BE2C (cell line): ENCODE measurements at places on chromosomes 12 and 14.
A peak's percentile ranks its signal among the peaks of the same experiment; 100 is the strongest.

DNA sequence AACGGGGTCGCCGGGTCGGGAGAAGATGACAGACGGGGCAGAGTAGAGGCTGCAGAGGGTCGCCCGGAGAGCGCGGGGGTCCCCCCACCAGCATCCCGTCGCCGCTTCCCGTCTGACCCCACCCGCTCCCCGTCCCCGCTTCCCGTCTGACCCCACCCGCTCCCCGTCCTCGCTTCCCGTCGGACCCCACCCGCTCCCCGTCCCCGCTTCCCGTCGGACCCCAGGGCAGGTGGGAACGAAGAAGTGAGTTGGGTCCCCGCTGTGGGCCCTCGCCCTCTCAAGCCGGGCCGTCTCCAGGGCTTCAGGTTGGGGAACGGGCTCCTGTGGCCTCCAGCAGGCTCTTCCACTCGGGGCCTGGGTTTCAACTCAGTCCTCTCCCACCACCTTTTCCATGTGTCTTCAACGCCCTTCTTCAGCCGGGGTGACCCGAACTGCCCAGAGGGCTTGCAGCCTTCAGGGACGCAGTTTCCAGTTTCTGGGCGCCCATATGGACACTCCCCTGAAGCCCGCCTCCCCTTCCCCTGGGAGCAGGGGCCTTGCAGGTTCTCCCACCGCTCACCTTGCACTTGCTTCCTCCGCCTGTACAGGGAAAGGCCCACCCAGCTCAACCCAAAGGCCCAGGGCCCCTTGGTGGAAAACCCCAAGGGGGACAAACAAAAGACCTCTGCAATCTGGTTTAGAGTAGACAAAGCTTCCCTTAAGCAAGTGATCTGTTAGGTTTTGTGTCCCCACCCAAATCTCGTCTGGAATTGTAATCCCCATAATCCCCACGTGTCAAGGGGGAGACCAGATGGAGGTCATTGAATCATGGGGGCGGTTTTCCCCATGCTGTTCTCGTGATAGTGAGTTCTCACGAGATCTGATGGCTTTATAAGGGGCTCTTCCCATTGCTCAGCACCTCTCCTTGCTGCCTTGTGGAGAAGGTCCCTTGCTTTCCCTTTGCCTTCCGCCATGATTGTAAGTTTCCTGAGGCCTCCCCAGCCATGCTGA lies 66.5 kb downstream of the TNFAIP2 start:
- no peak for DNase-seq

GRCh38 chr12:2382370-2383155 lies 329.8 kb downstream of the CACNA1C start:
- no peak for DNase-seq

DNA sequence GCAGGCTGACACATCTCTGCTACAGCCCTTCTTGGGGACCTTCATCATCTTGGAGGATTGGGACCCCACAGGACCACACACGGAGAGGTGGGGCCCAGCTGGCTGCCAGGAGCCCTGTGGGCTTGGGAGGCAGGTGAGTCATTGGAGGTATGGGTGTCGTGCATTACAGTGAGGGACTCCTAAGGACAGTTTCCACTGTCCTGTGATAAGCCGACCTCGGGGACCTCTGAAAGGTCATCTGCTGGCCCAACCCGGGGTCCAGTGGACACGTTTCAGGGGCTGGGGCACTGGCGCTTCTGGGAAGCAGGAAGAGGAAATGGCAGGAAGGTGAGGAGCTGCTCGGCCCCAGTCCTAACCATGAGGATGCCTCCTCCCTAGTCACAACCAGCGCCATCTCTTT lies 238.0 kb downstream of the BCL11B start:
- no peak for DNase-seq

DNA sequence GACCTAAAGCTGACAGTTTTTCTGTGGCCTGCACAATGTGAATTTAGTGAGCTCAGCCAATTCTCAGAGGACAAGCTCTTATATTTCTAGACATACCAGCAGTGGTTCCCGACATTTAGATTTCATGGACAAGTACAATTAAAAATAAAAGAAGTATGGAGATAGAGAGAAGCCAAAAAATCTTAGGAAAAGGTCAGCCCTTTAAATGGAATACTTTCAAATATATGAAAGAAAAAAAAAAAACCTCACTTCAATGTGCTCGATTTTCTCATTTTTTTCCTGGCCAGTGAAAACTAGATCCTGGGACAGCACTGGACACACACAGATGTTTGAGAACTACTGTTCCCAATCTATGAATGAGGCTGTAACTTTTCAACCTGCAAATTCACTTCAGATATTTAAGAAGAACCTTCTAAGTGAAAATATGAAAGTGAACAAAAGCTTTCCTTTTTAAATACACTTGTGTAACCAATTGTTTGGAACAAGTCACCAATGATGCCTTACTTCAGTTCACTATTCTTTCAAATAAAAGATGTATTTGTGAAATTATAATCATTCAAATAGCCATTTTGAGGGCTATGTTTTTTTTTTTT lies 109.4 kb downstream of the SLC38A1 start:
- no peak for DNase-seq

DNA sequence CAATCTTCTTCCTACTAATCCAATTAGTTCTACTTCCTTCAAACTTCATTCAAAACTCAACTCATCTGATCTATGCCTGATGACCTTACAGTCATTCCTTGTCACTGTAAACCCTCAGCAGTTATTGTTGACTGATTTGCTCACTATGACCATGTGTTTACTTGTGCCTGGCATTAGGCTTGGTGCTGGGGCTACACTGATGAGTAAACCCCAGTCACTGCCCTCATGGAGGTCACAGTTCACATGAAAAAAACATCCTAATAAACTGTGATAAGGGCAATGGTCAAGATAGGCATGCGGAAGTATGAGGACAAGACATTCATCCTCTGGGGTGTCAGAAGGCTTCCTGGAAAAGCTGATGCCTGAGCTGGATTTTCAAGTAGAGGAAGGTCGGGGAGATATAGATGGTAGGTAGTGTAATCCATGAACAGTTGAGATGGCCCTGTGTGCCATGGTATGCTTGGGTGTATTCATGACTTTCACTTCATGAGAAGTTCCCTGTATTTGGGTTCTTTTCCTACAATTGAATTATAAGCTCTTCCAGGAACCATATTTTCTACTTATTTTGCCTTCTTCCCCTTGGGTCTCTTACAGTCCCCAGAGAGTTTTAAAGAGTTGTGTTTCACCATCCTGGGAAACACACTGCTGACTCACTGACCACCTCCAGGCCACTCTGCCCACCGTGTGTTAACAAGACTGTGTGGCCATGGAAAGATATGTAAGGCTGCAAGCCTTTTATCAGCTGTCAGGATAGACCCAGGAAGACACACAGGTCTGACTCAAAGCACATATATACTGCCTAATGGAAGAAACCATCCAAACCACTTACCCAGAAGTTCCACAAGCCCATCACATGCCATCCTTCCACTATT lies 38.7 kb upstream of the DUSP6 start:
- DNase-seq = no peak

DNA sequence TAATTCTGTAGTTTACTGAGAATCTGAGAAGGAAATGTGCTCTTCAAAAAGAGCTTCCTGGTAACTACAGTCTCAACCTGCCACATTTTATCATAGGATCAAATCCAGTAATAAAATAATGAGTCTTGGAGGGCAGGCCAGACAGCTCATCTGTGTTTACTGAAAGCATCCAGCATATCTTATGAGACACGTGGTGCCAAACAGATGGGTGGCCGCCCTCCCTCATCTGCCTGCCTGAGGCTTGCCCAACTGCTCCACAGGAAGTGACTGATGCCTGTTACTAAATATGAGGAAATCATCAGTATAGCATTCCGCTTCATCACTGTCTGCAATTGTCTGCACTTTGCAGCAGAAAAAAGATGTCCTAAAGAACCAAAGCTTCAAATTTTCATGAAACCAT lies 13.5 kb downstream of the DHRS7 start:
- DNase-seq = peak; percentile 80

DNA sequence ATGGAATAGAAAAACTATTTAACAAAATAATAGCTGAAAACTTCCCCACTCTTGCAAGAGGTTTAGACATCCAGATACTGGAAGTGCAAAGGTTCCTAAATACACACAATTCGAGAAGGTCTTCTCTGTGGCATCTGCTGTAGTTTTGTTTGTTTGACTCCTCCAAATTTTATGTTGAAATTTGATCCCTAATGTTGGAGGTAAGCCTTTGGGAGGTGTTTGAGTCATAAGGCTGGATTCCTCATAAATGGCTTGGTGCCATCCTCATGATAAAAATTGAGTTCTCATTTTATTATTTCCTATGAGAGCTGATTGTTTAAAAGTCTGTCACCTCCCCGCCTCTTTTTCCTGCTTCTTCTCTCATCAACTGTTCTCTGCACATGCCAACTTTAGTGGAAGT lies 182.7 kb downstream of the MYRFL start:
- DNase-seq = no peak

DNA sequence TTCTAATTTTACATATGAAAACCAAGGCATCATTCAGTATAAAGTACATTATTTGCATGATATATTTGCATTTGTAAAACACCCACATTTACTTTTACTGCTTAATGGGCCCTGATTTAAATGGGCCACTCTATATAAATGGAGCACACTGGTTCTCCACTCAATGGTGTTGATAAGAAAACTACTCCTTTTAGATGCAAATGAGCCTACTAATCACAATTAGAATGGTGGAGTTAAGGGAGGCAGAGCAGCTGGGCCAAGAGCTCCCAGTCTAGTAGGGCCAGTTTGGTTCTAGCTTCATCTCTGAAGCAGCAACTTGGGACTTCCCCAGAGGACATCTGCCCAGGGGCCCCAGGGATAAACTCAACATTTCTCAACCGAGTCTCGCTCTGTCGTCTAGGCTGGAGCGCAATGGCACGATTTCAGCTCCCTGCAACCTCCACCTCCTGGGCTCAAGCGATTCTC lies 120.7 kb downstream of the FOXN3 start:
- no peak for DNase-seq

DNA sequence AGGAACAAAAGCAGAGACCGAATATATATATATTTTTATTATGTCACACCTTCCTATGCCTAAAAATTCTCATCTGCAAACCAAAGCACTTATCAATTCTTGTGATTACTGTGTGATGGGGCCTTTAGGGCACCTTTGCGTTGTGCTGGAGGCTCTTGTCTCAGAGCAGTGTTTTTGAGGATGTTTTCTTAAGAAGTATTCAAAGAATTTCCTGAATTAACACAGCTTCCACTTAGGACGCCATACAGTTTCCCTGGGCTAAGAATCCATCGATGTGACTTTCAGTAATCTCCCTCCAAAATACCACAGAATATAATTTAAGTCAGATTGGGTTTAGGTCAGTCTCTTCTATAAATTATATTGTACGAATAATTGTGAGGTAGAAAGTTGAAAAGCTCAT lies 22.0 kb upstream of the HIF1A start:
- DNase-seq = no peak

DNA sequence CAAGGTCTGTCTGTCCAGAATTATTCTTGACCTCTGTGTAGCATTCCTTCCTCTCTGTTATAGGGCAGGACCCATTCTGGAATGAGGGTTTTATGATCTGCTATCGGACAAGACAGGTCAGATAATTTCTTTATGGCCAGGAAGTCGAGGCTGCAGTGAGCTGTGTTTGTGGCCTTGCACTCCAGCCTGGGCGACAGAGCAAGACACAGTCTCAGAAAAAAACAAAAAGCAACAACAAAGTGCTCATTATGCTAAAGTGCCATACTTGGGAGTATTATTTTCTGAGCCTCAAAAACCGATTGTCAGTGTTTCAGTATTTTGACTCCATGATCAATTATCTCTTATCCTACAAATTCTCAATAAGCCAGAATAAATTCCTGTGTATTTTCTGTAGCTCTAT lies 4.1 kb downstream of the CIPC start:
- DNase-seq = no peak

DNA sequence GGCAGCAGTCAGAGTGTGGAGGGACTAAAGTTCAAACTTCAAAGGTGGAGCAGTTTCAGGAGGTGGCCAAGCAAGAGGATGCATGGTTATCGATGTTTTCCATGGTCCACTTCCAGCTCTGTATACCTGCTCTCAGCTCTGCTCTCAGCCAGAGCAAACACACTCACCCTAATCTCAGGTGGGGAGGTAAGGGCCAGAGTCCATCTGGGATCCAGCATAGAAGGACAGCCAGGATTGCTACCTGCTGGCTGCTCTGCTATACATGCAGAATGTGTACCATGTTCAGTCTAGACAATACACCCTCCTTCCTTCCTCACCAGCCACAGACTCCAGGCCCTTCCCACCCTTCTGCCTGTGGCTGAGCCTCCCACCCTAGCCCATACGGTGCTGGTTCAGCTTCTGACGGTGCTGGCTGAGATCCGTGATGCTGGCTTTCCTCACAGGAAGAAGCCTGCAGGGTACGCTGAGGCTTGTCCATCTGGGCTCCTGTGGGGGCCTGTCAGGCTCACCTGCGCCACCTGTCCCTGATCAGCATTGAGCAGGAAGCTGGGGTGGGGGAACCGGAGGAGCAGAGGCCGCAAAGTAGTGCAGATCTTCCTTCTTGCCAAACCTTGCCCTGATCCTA lies 2.4 kb downstream of the CBLN3 start:
- no peak for DNase-seq

DNA sequence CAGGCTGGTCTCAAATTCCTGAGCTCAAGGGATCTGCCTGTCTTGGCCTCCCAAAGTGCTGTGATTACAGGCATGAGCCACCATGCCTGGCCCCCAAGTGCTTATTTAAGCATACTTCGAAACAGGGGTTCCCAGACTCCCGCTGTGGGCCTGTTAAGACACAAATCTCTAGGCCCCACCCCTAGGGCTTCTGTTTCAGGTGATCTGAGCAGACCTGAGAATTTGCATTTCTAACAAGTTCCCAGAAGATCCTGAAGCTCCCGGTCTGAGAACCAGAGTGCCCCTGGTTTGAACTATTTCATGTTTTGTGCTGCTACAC lies 25.0 kb downstream of the GCH1 start:
- no peak for DNase-seq

DNA sequence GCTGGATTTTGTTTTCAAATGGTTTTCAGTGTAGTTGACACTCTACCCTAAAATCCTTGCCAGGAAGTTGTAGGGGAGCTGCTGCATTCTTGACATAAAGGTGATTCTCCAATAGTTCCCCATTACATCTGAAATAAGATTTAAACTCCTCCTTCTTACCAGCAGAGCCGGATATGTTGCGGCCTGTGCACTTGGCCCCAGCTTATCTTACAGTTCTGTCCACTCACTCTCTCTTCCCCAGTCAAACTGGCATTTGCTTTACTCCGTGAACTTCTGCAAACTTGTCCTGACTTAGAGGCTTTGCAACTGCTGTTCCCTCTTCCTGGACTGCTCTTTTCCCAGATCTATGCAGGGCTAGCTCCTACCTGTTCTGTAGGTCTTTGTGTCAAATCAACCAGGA lies 929.5 kb downstream of the VRK1 start:
- no peak for DNase-seq

GRCh38 chr14:55968741-55969140 lies 149.5 kb upstream of the PELI2 start:
- DNase-seq = peak; percentile 60

DNA sequence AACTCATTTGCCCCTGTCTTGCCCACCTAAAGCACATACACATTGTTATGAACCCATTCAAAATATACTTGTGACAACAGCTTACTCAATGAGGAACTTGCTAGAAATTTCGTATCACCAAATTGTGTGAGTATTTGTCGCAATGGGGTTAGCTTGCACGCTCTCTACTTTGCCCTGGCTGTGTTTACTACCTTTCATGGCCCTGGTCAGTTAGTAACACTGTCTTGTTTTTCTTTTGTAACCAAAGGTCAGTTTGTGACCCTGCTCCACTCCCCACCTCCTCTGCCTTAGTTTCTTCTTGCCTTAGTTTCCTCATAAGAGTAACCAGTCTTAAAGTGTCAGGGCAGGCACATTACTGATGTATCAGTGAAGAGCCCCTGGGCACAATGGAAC lies 205.8 kb upstream of the EEA1 start:
- DNase-seq = no peak

- DNase-seq = no peak
Observed at GRCh38 chr12:11839091-11839641, 189.7 kb downstream of the ETV6 start.
